ENCODE measurements at places on chromosomes 5 and 9.
A peak's percentile ranks its signal among the peaks of the same experiment; 100 is the strongest.

- DNase-seq = no peak
Observed at GRCh38 chr5:68000805-68001204, 214.8 kb upstream of the PIK3R1 start.

GRCh38 chr5:139149477-139150199 is 48.5 kb downstream of the SIL1 start:
- no peak for DNase-seq

GRCh38 chr5:172835290-172835993 is 1.4 kb downstream of the ERGIC1 start:
- no peak for DNase-seq

GRCh38 chr9:128724744-128725211 is 851 bp upstream of the ZDHHC12 start:
- peak; percentile 50 for DNase-seq

DNA sequence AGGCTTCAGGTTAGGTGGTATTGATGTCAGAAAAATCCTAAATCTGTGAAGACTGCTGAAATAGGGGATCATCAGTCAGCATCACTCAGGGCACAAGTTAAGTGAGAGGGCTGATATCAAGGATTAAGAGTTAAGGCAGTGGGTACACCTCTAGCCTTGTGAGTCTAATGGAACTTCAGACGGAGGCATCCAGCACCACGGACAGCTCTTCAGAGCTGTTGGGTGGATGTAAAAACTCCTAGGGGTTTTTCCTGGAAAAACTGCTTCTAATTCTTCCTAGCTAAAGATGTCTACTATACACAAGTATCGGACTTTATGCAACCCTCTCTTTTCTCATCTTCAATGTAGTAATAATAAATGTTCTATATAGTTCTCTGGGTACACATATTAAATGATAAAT is 165.9 kb downstream of the SH3GL2 start:
- peak; percentile 47 for DNase-seq

- no peak for DNase-seq
Observed at GRCh38 chr9:123642291-123643278, 286.6 kb downstream of the CRB2 start.

DNA sequence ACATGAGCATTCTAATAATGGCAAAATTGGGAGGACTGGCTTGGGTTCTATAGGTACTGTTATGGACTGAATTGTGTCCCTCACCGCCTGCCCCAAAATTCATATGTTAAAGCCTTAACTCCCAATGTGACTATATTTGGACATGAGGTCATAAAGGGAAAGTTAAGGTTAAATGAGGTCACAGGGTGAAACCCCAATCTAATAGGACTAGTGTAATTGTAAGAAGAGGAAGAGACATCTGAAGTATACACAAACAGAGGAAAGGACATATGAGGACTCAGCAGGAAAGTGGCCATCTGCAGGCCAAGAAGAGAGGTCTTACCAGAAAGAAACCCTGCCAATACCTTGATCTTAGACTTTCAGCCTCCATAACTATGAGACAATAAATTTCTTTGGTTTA is 23.1 kb downstream of the RNF180 start:
- no peak for DNase-seq

- DNase-seq = no peak
Observed at GRCh38 chr9:131622523-131622922, 77.2 kb downstream of the PRRT1B start.

DNA sequence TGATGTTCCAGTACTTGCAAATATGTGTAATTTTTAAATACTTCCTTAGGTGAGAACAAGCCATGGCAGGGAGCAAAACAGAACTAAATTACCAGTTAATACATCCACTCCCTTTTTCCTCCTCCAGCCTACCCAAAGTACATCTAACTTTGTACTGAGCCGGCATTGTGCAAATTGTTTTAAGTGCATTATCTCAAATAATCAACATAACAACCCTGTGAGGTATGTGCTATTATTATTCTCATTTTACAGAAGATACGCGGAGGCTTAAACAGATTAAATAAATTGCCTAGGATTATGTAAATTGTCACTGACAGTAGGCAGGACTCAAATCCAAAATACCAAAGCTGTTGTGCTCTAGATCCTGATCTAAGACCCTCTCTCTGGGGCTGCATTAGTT is 55.5 kb upstream of the KLF4 start:
- no peak for DNase-seq

DNA sequence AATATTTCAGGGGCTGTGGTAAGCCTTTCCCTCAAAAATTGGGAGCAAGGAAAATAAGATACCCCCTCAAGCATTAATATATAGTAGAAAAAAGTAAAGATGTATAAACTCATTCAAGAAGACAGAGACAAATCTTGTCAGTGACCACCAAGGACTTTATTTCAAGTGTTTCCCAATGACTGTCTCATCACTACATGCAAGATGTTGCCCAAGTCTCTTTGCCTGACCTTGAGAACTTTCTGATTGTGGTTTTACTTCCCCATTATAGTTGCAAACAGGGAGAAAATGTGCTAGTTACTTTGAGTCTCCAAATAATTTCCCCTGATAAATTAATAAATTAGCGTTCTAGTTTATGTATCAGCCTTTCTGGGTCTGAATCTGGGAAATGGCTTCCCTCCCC is 4.0 kb upstream of the SLC46A2 start:
- no peak for DNase-seq

DNA sequence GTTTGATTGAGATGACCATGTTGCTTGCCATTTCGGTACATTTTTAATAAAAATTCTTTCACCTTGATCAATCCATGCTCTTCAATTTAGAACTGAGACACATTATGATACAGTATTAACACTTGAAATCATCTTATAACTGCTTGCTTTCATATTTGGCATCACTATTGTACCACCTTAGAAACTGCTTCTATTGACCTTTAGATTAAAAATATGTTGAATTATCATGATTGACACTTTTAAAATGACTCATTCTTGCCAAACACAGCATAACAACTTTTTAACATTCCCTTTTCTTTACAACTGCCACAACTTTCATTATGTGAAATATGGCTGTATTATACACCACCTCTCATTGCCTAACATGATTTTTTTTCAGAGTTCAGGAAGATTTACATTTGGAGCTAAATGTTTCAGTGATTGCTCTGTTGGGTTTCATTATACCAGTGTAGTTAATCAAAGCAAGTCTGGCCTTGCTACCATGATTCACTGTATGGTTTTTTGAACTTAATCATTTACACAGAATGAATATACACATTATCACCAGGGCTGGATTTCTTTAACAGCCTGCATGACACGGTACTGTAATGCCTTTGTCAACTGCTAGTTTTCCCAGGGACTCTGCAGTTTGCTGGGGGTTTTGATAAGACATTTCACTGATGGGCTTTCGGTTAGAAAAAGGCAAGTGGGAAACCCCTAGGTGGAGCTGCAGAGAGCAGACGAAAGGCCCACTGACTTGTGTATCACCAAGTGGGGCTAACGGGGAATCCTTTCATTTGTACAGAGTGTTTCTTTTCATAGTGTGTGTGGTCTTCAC is 93.6 kb upstream of the TLE4 start:
- DNase-seq = peak; percentile 46

Data from endothelial cell (in vitro differentiated cells).